G401 (cell line): ENCODE measurements at places on chromosomes 6 and 20. TPM values are rescaled to one million over a fixed set of nuclear protein-coding genes. Genes with fewer than 3 reads are reported as not detected.

Gene FAM217A
- total RNA-seq = not detected in 2 replicates

Gene DEFB124
- not detected in 2 replicates for total RNA-seq

Gene HTR1E
- total RNA-seq = not detected in 2 replicates

Gene SLC16A10
- total RNA-seq = 3.7 and 4.2 TPM in 2 replicates

Gene FHL5
- total RNA-seq = not detected in 2 replicates

Gene BAK1
- 200 and 209 TPM in 2 replicates for total RNA-seq

Gene C6orf47
- 12.4 and 16.2 TPM in 2 replicates for total RNA-seq

Gene MAVS
- 14.1 and 16.3 TPM in 2 replicates for total RNA-seq

Gene SYS1
- 13.0 and 21.9 TPM in 2 replicates for total RNA-seq
